Peyer's patch (tissue), 4 donors: ENCODE measurements at places on chromosomes 12 and 14.
A peak's percentile ranks its signal among the peaks of the same experiment; 100 is the strongest.

- DNase-seq, result peak; percentile 34
Observed at GRCh38 chr12:57735198-57735855, 3.2 kb downstream of the AGAP2 start.

DNA sequence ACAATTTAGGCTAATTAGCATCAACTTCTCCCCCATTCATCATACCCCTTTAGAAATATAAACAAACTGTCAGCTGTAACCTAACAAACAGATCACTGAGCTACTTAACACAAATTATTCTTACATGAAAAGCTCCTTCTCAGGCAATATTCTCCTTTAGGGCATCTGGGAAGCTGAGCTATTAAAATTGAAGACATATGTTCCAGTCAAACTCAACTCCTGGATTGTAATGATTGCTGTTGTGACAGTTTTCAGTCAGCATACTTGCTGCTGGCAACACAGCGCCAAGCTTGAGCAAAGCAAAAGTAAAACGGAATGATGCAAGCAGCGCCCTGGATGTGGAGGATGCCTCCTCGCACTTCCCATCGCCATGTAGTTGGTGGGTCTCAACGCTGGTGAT, 82.4 kb downstream of the SLC25A21 start:
- no peak for DNase-seq

- no peak for DNase-seq
Observed at GRCh38 chr14:58942516-58942915, 246.0 kb upstream of the DAAM1 start.

DNA sequence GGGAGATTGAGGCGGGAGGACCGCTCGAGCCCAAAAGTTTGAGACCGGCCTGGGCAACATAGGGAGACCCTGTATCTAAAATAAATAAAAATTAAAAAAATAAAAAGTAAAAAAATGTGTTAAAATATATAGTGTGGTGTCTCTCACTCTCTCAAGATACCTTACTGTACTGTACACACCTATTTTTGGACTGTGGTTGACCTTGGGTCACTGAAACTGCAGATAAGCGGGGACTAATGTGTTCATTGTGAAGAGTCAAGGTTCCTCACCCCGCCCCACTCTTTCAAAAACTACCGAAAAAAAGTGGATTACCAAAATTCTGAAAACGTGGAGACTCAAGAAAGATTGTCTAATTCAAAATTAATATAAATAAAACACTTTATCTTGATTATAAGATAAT, 1.0 kb upstream of the TAS2R13 start:
- no peak for DNase-seq

GRCh38 chr12:76670776-76671175, 93.1 kb upstream of the ZDHHC17 start:
- DNase-seq, result no peak

DNA sequence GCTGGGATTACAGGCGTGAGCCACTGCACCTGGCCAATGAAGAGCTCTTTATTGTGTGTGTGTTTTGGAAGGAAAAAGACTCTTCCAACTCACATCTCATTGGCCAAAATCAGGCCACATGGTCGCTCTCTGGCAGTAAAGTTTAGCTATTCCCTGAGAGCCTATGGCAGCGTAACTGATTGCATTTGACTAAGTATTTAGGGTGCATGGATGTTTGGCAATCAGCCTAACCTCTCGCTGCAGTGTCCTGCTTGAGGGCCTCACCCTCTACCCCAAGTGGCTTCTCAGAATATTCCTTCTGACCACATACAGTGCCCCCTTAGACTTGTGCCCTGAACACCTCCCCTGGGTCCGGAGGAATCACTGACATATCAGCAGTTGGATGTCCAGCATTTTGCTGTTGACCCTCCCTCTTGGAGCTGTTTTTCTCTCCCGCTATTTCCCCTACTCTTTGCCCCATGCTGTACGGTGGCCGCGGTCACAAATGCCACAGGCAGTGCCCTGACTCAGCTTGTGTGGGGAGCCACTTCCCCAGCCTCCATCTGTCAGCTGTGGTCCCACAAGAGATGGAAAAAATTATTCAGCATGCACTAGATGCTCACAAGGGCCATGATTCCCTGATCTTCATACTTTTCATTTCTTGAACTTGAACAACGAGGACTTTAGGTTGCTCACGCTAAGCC, 9.5 kb downstream of the PHETA1 start:
- DNase-seq, result no peak

DNA sequence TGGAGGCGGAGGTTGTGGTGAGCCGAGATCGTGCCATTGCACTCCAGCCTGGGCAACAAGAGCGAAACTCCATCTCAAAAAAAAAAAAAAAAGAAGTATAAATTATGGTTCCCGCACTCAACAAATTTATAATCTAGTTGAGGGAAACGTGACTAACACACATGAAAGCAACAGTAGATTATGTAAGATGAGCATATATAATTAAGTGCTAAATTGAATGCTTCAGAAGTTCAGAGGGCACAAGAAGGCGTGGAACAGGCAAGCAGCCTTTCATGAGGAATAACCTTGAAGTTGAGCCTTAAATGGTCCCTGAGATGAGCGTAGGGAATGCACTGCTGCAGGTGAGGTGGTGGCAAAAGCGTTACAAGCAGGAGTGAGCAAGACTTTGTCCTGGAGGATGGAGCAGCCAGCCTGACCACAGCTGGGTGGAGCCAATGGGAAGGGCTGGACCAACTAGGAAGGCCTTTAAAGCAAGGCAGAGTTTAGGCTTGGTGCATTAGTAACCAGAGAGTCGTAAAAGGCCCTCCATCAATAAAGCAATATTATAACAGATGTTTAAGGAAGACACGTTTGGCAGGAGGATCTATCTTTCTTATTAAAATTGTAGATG, 30.6 kb upstream of the TUBA1A start:
- DNase-seq, result peak; percentile 53

DNA sequence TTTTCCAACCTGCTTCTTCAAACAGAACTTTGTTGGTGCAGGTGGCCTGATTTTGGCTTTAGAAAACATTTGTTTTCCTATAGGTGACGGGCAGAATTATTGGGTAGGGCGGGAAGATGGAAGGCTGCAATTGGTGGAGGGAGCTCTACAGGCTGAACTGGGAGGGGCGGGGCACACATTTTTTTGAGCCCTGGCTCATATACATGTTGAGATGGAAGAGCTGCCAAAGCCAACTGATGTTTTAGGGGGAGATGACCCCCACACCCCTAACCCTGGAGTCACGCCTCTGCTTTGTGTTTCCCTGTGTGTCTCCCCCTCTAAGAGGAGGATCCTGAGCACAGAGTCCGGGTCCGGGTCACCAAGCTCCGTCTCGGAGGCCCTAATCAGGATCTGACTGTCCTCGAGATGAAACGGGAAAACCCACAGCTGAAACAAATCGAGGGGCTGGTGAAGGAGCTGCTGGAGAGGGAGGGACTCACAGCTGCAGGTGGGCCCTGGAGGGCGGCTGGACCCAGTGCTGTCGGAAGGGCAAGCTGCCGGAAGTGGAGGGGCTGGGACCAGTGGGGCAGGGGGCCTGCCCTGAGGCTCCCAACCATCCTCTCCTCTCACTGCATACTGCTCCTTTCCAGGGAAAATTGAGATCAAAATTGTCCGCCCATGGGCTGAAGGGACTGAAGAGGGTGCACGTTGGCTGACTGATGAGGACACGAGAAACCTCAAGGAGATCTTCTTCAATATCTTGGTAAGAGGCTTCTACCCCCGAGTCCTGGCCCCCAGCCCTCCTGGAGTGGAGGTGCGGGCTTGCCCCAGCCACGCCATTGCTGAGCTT, 18.6 kb downstream of the AGAP2 start:
- peak; percentile 37 for DNase-seq

GRCh38 chr12:8913702-8914032, 642 bp upstream of the PHC1 start:
- no peak for DNase-seq

GRCh38 chr12:116558280-116559161, 660 bp upstream of the MAP1LC3B2 start:
- no peak for DNase-seq

- peak; percentile 76 for DNase-seq
Observed at GRCh38 chr14:93132472-93133065, 16.8 kb upstream of the ITPK1 start.

GRCh38 chr14:99237288-99237687, 34.7 kb downstream of the BCL11B start:
- DNase-seq, result no peak

- no peak for DNase-seq
Observed at GRCh38 chr12:58750484-58750883, 169.8 kb downstream of the LRIG3 start.

- no peak for DNase-seq
Observed at GRCh38 chr12:112275836-112276235, 106.4 kb downstream of the HECTD4 start.

DNA sequence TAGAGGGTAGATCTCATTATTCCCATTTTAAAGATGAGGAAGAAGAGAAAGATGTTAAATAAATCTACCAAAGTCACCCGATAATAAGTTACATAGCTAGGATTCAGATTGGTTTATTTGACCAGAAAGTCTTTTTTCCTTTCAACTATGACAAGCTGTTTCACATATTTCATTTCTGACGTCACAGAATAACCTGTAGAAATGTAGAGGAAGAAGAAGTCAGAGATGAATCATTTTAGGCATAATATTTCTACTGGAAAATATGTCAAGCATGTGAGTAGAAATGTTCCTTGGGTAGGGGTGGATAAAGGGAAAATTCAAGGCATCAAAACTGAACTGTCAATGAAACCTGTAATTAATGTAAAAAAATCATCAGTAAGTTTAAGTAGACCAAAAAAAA, 107.0 kb downstream of the MGST1 start:
- no peak for DNase-seq

- no peak for DNase-seq
Observed at GRCh38 chr12:58765076-58765475, 155.2 kb downstream of the LRIG3 start.

- no peak for DNase-seq
Observed at GRCh38 chr14:54579621-54580020, 12.7 kb downstream of the SAMD4A start.

GRCh38 chr12:122862872-122863701, 27.8 kb downstream of the HIP1R start:
- peak; percentile 92 for DNase-seq

- no peak for DNase-seq
Observed at GRCh38 chr14:50619569-50620141, 48.5 kb downstream of the SAV1 start.

GRCh38 chr12:118136559-118137003, 657 bp downstream of the PEBP1 start:
- peak; percentile 32 for DNase-seq

GRCh38 chr14:50667684-50667995, 466 bp downstream of the SAV1 start:
- DNase-seq, result peak; percentile 74

DNA sequence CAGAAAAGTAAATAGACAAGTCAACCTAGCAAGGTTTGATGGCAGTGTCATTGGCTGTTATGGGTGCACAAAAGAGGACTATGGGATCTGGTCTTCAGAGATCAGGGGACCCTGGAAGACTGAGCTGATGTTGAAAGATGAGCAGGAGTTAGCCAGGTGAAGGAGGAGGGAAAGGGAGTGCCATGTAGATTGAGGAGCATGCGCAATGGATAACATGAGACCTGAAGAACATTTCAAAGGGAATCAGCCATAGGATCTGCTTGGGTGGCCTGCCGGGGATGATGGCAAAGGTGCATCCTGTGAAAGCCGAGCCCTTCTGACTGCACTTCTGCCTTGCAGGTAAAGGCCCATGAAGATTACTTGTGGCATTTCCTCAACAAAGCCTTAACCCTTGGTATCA, 90.8 kb downstream of the TBC1D30 start:
- no peak for DNase-seq

DNA sequence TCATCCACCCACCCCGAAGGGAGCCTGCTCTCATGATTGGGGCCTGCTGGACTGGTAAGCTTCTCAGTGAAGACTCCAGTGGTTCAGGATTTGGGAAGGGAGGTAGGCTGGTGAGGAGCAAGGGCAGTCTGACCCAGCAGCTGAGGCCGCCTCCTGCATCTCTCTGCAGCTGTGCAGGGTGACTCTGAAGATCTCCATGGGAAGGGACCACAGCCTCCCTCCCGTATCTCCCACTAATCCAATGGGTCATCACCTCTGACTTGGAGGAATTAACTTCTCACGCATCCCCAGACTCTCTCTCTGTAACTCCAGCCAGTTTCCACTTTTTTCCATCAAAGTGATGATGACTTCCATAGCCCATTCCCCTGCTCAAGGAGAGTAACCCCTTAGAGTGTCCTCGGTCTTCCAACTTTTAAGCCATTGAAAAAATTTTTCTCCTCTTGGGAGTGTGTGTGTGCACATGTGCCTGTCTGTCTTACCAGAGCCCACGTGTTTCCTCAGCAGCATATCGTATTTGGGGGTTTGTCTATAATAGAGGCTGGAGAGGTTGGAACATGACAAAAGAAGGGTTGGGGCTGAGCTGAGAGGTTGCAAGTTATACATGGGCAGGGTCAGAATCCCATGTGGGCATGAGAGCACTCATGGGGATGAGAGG, 11.3 kb downstream of the CLSTN3 start:
- no peak for DNase-seq

- DNase-seq, result no peak
Observed at GRCh38 chr12:6471989-6472360, 1.5 kb upstream of the VAMP1 start.

DNA sequence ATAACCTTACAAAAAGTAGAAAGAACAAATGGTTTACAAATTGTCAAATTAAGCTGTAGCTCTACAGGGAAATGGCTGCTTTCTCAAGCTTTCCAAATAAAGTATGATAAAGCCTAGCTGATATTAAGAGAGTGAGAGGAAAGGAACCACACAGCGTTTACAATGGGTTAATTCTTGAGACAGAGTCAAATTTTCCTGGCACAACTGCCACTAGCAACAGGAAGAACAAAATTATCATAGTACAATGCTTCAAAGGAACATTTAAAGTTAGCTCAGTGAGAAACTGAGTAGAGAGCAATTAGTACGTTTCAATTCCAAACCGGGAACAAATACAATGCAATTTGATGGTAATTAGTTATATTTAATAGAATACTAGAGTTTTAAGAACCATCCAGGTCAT, 116.0 kb downstream of the PPP1R12A start:
- no peak for DNase-seq

GRCh38 chr12:95181103-95181502, 36.2 kb downstream of the FGD6 start:
- no peak for DNase-seq

- no peak for DNase-seq
Observed at GRCh38 chr14:89160437-89160836, 256.6 kb downstream of the FOXN3 start.

DNA sequence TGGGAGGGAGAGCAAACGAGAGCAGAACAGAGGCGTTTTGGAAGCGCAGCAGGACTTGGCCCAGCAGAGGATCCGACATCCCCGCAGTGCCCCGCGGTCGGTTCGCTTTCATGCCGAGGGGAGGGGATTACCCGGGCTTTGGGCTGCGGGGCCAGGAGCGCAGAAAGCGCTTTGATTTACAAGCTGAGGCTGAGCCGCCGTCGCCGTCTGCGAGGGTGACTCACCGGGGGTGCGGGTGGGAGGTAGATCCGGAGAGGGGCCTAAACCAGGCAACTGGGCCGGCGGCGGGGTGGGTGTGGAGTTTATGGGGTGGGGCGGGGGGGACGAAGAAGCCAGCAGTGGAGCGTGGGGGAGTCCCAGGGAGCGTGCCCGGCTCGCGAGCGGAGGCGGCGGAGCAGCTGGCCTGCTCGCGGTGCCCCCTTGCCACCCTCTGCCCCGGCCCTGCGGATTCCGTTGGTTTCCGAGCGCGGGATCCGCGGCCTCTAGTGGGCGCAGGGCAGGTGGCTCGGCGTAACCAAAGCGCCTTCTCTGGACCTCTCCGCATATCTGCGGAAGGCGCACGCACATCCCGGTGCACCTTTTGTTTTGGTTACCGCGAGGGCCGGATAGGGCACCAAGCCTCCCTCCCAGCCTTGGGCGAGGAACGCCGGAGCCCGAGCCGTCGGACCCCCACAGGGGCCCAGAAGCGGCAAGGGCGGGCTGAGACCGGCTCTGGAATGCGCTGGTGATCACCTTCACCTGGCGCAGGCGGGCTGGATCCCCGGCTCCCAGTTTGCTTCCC, 2.6 kb downstream of the SIX4 start:
- peak; percentile 53 for DNase-seq
